Nasal cavity respiratory epithelium epithelial cell of viscerocranial mucosa (primary cell): ENCODE measurements at places on chromosomes 6 and 20. TPM values are rescaled to one million over a fixed set of nuclear protein-coding genes. Genes with fewer than 3 reads are reported as not detected.

Gene THEMIS
- not detected in 2 replicates for total RNA-seq

Gene DDX43
- total RNA-seq, result 0.34 and 1.00 TPM in 2 replicates

Gene MICA
- total RNA-seq, result 44.8 and 58.8 TPM in 2 replicates

Gene FKBP1C
- 0.34 and 0.93 TPM in 2 replicates for total RNA-seq

Gene TSBP1
- not detected in 2 replicates for total RNA-seq

Gene MSH5
- 3.4 and 3.5 TPM in 2 replicates for total RNA-seq

Gene GSTA4
- total RNA-seq, result 5.8 and 13.9 TPM in 2 replicates
